ENCODE measurements at places on chromosomes 13 and 19. TPM values are rescaled to one million over a fixed set of nuclear protein-coding genes. Genes with fewer than 3 reads are reported as not detected.

- DNase-seq, result no peak
These were observed at the start of gene ZFR2 for GRCh38 chr19:3868770-3869456. Gene ZFR2 (minus strand): TSS chr19:3869038. CDS start chr19:3869017, 21 bp downstream.

DNA sequence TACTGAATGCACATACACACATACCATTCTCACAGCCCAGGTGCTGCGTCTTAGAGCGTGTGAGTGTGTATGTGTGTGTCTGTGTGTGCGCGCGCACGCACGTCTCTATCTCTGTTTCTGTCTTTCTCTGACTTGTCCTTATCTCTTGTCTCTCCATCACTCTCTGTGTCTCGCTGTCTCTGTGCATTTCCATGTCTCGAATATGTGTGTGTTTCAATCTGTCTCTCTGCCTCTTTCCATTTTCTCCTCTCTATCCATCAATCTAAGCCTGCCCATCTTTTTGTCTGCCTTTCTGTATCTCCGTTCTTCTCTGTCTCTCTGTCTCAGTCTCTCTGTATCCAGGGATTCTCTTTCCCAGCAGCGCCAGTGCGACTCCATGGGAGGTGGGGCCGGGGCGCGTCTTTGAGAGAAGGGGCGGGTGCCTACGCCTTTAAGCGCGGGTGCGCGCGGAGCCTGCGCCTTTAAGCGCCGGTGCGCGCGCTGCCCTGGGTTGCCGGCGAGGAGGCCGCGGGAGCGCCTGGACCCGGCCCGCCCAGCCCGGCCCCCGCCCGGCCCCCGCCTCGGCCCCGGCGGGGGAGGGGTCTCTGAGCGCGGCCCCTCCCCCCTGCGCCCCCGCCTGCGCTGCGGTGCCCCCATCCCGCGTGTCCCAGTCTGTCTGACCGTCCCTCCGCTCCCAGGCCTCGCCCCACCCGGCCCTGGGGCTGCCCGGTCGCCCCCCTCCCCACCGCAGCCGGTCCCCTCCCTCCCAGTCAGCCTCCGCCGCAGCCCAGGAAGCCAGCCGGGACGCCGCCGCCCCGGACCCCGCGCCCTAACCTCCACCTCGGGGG lies at the start of gene LRFN3:
TSS of gene LRFN3 (plus strand) at position 464 of the 827 bp plus-strand sequence. CDS start 3,052 bp downstream, outside the sequence.
- peak; percentile 62 for DNase-seq

- no peak for DNase-seq
These were observed 248.0 kb downstream of the RFC3 start for GRCh38 chr13:34065928-34066327.

GRCh38 chr19:2333027-2333806 lies 4.7 kb downstream of the SPPL2B start:
- DNase-seq, result no peak

- peak; percentile 13 for DNase-seq
These were observed 62.2 kb downstream of the CYSLTR2 start for GRCh38 chr13:48715977-48716376.

GRCh38 chr13:40764587-40765403 lies 6.2 kb downstream of the MRPS31 start:
- DNase-seq, result no peak

- DNase-seq, result peak; percentile 28
These were observed 516.3 kb upstream of the HTR2A start for GRCh38 chr13:47413112-47413511.

GRCh38 chr19:3500429-3501101 lies at the start of gene DOHH:
Gene DOHH (minus strand): TSS chr19:3500674. CDS start chr19:3496814, 3,860 bp downstream.
- peak; percentile 94 for DNase-seq

DNA sequence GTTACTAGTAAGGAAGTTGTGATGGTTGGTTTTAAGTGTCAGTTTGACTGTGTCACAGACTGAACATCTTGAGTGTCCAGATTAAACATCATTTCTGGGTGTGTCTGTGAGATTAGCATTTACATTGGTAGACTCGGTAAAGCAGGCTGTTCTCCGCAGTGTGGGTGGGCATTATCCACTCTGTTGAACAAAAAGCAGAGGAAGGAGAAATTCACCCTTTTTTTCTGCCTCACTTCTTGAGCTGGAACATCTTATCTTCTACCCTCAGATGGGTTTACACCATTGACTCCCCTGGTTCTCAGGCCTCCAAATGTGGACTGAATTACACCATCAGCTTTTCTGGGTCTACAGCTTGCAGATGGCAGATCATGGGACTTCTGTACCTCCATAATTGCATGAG lies 63.7 kb upstream of the ZDHHC20 start:
- DNase-seq, result no peak

DNA sequence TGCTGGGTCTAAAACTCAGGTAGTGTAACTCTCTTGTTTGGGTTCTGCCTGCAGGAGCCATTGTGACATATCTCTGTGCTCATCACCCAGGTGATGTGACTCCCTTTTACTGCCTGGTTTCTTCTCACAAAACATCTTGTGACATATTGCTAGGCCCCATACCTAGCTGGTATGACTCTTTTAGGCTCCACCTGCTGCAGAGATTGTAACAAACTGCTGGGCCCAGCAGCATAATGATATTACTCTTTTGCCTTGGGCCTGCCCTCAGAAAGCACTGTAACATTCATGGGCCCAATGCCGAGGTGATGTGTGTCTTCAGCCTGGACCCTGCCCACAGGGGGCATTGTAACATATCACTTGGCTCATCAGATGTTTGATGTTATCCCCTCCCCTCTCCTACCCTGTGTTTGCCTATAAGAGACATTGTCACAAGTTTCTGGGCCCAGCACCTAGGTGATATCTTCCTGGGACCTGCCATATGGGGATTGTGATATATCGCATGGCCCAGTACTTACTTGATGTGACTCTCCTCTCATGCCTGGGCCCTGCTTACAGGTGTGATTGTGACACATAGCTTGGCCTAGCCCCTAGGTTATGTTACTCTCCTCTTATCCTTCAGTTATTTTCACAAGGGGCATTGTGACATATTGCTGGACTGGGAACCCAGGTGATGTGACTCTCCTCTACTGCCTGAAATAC lies 18.0 kb upstream of the ZNF681 start:
- DNase-seq, result no peak

GRCh38 chr19:56491399-56491798 lies 14.3 kb upstream of the ZNF667 start:
- DNase-seq, result no peak

- DNase-seq, result peak; percentile 19
These were observed 38.1 kb downstream of the MIPEP start for GRCh38 chr13:23851106-23851505.

DNA sequence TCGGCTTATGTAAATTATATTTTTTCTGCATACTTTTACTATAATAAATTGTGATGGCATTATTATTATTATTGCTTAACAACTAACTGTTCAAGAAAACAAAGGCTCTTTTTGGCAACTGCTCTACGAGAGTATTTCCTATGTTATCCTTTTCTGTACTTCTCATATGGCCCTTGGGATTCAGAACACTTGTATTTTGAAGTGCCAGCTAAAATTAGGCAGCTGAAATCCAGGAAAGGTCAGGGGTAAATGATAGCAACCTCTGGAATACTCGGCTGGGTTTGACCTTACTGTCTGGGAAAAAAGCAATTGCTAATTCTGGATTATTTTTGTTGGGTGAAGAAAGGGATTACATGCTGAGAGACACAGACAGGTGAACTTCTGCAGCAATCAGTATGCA lies 23.9 kb downstream of the EDNRB start:
- DNase-seq, result no peak

DNA sequence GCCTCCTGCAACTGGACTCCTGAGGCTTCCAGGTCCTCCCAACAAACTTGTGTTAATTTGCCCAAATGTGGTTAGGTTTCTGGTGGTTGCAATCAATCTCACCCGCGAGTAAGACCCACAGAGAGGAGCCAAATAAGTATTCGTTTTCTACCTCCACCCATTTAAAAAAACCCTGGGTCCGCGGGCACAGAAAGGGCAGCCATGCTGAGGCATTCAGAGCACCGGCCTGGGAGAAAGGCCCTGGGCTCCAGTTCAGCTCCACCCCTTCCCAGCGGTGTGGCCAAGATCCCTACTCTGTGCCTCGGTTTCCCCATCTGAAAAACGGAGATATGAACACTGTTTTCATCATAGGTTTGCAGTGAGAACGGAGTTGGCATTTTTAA lies 56.9 kb downstream of the PEPD start:
- no peak for DNase-seq

- peak; percentile 69 for DNase-seq
These were observed 13.6 kb upstream of the C5AR1 start for GRCh38 chr19:47296036-47296435.

DNA sequence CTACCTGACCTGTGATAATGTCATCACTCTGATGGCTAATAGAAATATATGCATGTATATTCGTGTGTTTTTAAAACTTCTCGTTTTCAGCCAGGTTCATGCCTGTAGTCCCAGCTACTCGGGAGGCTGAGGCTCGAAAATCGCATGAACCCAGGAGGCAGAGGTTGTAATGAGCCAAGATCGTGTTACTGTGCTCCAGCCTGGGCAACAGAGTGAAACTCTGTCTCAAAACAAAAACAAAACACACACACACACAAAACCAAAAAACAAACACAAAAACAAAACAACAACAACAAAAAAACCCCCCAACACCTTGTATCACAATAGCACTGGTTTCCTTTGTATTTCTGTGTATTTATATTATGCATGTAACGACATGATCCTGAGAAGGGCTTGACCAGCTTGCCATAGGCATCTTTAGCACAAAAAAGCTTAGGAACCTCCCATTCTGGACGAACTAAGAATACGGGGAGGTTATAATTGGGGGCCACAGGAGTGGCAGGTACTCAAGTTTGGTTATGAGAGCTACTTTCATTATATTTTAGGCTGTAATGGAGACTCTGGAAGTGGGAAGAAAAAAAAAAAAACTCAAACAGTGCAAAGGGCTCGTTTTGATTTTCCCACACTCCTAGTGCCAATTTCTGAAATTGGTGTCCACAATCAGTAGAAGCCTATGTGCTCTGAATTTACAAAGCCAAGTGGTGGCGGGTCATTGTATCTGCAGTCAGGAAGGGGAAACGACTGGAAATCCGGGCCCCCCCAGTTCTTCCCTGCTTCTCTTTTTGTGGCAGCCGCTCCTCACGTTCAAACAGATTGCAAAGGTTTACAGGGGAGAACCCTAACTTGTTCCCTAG lies 1.2 kb upstream of the ACP7 start:
- no peak for DNase-seq

- DNase-seq, result peak; percentile 89
These were observed 3.6 kb upstream of the KCNN4 start for GRCh38 chr19:43784241-43784980.

GRCh38 chr13:111011899-111012298 lies 97.0 kb upstream of the ANKRD10 start:
- peak; percentile 52 for DNase-seq

- DNase-seq, result no peak
These were observed 3.8 kb upstream of the CCDC97 start for GRCh38 chr19:41305927-41306793.

DNA sequence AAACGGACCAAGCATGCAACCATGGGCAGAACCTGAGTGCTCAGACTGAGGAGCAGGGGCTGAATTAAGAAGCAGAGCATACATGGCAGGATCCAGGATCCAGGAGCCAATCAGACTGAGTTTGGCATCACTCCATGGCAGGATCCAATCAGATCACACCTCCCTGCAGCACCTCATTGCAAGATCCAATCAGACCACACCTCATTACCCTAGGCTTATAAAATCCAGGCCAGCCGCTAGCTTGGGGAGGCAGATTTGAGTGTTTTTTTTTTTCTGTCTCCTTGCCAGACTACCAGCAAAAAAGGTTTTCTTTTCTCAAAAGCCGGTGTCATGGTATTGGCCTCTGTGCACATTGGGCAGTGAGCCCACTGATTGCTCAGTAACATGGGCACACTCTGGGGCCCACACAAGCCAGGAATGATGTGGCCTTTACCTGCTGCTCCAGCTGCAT lies 127.9 kb upstream of the GJB6 start:
- DNase-seq, result peak; percentile 14

DNA sequence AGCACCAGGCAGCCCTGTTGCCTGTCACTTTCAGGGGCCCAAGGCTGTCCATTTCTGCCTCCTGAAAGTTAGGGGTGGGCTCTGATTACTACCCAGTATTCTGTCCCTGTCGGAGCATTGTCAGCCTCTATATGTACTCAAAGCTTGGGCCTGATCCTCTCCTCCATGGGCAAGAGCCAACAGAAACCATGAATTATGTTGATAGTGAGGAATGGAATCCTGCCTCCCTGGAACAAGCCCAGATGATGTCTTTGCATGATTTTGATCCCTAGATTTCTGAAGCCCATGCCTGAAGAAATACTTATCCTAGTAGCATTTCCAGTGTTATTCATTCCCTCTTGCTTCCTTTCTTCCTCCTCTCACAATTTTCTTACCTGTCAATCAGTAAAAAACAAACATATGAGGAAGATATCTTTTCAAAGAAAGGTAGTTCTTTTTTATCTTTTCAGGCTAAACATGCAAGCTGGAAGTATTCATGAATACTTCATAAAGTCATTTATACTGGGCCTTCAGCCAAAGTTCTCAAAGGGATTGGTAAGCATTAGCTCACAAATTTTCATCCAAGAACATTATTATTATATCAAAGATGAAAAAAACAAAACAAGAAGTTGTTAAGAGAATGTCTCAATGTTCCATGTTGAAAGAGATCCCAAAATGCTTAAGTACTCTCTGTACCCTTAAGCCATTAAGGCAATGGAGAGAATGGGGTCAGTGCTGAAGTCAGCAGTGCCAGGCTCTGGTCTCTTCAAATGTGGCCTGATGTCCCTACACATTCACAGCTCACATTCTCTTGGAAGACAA lies 171.7 kb downstream of the NHLRC3 start:
- DNase-seq, result no peak

- DNase-seq, result no peak
These were observed 68.1 kb upstream of the EDNRB start for GRCh38 chr13:77986713-77987112.

GPR183 gene
- not detected for total RNA-seq

S1PR4 gene
- total RNA-seq, result not detected

ZNF99 gene
- under 0.01 TPM for total RNA-seq

KCNC3 gene
- total RNA-seq, result not detected

LPAR6 gene
- 14.3 TPM for total RNA-seq

LRRC8E gene
- total RNA-seq, result 1.6 TPM

ZNF177 gene
- total RNA-seq, result 2.2 TPM

MCEMP1 gene
- not detected for total RNA-seq

MAP4K1 gene
- 2.0 TPM for total RNA-seq

ITGBL1 gene
- total RNA-seq, result 163 TPM

RGCC gene
- 2.4 TPM for total RNA-seq

ZNF28 gene
- 18.5 TPM for total RNA-seq

URAD gene
- total RNA-seq, result not detected

Data from LHCN-M2 (cell line).